Omental fat pad (tissue), 4 donors: ENCODE measurements at places on chromosomes 7 and 10.

- DNase-seq = no peak
Measured at GRCh38 chr10:58840840-58841435, 328.3 kb downstream of the BICC1 start.

- DNase-seq = no peak
Measured at GRCh38 chr7:156975620-156976019, 26.1 kb downstream of the NOM1 start.

GRCh38 chr7:134643131-134643530, 3.5 kb upstream of the BPGM start:
- no peak for DNase-seq

- no peak for DNase-seq
Measured at GRCh38 chr7:75817116-75817515, 3.5 kb upstream of the CCL24 start.

GRCh38 chr7:2483494-2483893, 7.3 kb upstream of the GRIFIN start:
- no peak for DNase-seq

DNA sequence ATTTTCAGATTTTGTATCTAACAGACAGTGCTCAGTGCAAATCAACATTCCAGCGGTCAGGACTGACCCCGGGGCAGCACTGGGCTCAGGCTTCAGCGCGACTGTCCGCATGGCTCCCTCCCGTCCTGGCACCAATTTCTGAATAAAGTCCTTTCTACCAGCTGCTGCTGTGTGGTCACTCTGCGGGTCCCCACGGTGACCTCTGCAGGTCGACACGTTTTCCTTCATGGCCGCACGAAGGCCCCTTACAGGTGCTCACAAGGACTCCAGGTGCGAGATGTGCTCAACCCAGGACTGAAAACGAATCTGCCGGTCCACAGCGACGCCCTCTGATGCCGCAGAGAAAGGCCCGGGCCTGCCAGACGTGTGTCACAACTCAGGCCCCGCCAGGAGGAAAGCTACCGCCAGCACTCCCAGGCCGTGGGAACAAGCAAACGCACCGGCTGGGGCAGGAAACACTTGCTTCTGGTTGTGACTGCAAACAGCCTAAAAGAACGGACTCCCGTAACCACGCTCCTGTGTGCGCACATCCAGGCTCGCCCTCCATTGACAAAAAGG, 3.7 kb upstream of the UTF1 start:
- DNase-seq = no peak

GRCh38 chr7:159329818-159330378, 185.2 kb upstream of the VIPR2 start:
- no peak for DNase-seq

- no peak for DNase-seq
Measured at GRCh38 chr10:125782054-125782453, 6.4 kb upstream of the MMP21 start.

DNA sequence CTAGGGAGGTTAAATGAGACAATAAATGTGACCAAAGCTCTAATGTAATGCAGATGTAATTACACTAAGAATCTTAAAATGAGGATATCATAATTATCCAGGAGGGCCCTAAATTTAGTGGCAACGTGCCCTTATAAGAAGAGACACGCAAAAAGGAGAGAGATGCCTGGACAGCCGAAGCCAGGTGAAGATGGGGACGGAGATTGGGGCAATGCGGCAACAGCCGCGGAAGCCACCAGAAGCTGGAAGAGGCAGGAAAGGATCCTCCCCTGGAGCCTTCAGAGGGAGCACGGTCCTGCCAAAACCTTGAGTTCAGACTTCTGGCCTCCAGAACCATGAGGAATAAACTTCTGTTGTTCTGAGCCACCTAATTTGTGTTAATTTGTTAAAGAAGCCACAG, 25.3 kb upstream of the C10orf71 start:
- DNase-seq = no peak

DNA sequence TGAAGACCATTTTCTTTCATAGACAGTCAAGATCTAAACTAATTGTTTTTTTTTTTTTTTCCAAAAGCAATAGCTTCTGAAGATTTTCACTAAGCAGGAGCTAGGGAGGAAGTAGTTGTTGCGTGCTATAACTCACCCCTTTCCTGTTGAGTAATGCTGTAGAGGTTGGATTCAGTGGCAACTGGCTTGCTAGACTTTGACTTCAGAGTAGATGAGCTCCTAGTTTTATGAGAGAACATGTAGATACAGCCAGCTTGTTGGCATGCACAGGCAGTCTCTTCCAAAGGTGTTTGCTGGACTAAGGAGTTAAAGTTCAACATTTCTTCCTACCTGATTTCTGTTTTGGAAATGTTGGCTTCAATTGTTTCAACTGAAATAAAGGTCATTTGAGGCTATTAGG, 66.2 kb upstream of the MXI1 start:
- DNase-seq = no peak

DNA sequence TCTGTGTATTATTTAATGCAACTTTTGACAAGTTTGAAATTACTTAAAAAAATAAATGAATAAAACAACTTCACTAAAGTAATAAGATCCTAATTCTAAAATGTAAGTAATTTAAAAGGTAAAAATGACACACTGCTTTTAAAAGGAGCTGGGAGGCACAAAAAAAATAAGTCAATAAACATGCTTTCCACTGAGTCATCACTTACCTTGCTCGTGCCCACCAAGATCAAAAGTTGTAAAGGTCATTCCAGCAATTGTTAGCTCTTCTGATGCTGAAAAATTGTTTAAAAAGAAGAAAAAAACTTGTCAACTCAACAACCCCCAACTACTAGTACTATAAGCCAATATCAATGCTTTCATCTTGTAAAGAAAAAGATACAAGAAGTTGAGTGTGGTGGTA, 9.5 kb downstream of the SAR1A start:
- no peak for DNase-seq

DNA sequence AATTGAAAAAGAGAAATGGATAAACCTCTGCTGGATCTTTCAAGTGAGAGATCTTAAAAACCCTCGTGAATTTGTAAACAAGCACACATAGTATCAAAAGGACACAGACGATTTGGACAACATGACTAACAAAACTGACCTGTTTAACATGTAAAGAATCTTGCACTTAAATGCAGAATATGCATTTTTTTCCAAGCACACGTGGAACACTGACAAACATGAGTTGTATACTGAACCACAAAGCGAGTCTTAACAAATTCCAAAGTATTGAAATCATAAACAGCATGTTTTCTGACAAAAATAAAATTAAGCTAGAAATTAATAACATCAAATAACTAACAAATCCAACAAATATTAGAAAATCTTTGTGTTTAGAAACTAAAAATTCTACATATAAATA, 65.0 kb upstream of the ZNF746 start:
- no peak for DNase-seq

DNA sequence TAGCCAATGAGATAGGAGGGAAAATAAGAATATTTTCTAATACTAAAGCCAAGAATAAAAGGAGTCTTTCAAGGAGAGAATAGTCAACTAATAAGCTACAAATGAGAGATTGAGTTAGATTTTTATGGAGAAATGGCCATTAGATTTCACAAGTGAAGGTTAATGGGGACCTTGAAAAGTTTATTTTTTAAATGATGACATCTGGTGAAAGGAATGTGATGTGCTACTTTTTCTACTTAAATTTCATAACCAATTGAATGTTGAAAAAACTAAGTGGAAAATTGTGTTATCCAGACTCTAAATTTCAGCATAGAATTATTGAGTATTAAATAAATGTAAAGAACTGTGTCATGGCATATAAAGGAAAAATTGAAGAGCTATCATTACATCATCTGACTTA, 125.7 kb downstream of the TSPAN12 start:
- no peak for DNase-seq

DNA sequence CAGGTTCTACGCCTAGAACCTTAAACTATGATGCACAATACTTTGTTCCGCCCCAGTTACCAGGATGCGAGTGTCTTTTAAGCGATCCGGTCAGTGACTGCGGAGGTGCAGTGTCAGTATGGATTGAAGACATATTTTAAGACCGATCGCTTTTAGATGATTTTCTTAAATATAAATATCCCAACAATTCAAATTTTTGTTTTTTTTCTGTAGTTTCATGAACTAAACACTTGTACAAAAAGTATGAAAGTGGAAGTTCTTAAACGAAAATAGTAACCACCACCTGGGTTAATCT, 835 bp downstream of the COMMD3 start:
- DNase-seq = no peak

DNA sequence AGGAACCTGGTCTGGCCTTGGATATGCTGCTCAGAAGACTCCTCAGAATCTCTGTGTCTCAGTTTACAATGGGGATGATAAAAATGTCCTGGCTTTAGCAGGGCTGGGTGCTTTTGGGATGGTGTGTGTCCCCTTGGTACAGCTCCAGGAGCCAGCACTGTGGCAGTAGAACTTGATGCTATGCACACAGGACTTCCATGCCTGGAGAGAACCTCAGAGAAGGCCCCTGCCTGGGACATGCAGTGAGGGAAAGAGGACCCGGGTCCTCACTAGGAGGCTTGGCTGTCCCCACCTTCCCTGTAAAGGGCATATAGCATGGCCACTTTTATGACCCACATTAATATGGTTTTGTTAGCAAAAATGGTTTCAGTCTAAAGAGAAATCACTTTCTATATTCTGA, 100.5 kb downstream of the GLRX3 start:
- DNase-seq = no peak

- DNase-seq = no peak
Measured at GRCh38 chr7:148110097-148110868, 480.3 kb upstream of the C7orf33 start.

DNA sequence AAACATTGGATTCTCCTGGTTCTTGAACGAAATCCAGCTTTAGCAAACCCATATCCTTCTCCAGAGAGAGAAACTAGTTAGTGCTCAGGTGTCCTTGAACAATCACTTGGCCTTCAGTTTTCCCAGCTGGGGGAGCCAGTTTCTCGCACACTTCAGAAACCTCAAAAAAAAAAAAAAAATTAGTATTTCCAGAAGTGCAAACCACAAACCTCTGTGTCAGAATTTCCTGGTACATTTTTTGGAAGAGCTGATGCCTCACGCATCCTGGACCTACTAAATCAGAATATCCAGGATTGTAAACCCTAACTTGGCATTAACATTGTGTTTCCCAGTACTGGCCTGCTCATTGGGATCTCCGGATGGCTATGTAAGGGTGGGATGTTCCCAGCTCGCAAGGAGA, 143.4 kb upstream of the EGR2 start:
- DNase-seq = no peak

GRCh38 chr10:3622427-3622826, 162.6 kb downstream of the KLF6 start:
- DNase-seq = no peak

DNA sequence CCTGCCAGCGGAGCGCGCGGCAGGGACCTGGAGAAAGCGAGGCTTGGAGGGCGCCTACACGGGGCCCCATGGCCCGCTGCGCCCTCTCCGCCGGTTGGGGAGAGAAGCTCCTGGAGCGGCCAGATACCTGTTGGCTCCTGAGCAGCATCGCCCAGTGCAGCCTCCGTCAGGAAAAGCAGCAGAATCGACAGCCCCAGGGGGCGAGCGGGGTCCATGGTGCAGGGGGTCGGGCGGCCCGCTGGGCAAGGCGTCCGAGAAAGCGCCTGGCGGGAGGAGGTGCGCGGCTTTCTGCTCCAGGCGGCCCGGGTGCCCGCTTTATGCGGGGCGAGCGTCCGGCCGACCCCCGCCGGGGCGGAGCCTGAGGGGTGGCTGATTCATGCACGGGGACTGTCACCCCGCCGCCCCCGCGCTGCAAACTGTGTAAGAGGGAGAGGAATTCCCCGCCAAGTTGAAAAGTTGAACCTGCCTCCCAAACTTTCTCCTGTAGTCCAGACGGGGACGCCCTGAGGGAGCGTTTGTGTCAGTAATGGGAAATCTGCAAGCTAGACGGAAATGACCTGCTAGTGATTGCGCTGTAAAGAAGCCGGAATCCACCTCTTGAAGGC, at the start of gene TFPI2:
TFPI2 (minus strand) TSS at position 290 of the 605 bp plus-strand sequence; CDS start at position 215, 75 bp downstream.
- DNase-seq = peak; percentile 77

GRCh38 chr7:86094166-86094669, 549.5 kb upstream of the GRM3 start:
- no peak for DNase-seq

DNA sequence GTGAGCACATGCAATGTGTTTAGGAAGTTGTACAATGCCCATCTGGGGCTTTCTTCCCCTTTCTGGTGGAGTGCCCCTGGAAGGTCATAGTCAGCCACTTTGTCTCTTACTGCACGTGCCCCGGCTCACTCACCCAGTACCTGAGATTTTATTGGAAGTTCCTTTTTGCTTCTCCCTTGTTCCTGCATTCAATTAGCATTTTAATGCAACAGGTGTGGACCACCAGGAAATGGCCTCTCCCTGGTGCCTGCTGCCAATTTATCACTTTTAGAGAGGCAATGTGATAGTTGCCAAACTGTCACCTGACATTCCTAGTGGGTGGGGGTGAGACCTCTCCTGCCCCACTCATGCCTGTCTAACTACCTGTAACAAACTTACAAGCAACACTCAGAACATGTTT, 293.4 kb upstream of the DKK1 start:
- DNase-seq = no peak

DNA sequence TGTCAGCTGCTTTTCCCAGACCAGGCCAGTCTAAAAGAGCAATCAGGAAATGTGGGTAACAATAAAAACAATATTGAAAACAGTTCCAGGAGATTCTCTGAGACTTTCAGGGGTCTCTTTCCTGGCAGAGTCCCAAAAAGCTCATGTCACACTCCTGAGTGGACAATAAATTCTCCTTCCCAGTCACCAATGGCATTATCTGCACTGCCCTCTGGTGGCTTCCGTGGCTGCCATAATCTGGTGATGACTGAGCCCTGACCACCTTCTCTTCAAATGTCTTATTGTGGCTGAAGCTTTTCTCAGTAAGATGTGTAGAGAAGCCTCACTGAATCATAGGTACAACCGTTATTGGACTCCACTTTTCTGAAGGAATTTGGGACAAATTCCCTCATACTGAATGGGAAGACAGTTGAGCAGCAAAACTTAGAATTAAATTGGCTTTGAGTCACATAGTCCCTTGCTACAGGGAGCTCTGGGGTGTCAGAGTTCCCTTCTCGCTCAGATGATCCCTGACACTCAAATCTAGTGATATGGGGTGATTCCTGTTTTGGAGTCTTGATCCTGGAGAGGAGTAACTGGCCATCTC, 24.4 kb upstream of the ASAH2 start:
- no peak for DNase-seq

GRCh38 chr7:106792233-106792926, 72.7 kb upstream of the PIK3CG start:
- DNase-seq = no peak

- DNase-seq = no peak
Measured at GRCh38 chr7:33048257-33048656, 14.3 kb downstream of the NT5C3A start.

DNA sequence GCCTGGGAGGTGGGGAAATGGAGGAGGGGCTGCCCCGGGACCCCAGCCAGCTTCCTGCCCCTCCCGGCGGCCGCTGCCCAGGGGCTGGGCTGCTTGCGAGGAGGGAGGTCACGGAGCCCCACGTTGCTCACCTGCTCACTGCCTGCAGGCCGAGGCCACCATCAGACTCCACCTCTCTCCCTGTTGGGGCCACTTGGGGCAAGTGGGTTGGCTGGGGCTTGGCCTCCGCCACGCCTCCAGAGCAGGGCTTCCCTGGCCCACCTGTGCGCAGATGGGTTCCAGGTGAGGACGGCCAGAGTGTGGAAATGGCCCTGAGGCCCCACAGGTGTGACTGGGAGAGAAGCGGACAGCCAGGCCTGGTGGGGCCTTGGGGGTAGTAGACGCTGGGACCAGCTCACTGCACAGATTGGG, 82.8 kb upstream of the DIP2C start:
- DNase-seq = no peak

GRCh38 chr7:142629588-142630260, 119.5 kb upstream of the PRSS1 start:
- no peak for DNase-seq

GRCh38 chr7:87341441-87341840, 4.0 kb upstream of the CROT start:
- DNase-seq = no peak

- peak; percentile 80 for DNase-seq
Measured at GRCh38 chr7:139731802-139732470, 45.9 kb downstream of the HIPK2 start.
